AML-193 (cell line): ENCODE measurements at places on chromosomes 11 and 22.
A peak's percentile ranks its signal among the peaks of the same experiment; 100 is the strongest.

- DNase-seq: no peak
Measured at GRCh38 chr22:31950226-31950625, 5.9 kb downstream of the YWHAH start.

- no peak for DNase-seq
Measured at GRCh38 chr22:32880893-32881596, 79.5 kb downstream of the TIMP3 start.

- no peak for DNase-seq
Measured at GRCh38 chr22:39677967-39678366, 107.4 kb downstream of the CACNA1I start.

- DNase-seq: no peak
Measured at GRCh38 chr11:76288166-76288980, 82.1 kb upstream of the WNT11 start.

DNA sequence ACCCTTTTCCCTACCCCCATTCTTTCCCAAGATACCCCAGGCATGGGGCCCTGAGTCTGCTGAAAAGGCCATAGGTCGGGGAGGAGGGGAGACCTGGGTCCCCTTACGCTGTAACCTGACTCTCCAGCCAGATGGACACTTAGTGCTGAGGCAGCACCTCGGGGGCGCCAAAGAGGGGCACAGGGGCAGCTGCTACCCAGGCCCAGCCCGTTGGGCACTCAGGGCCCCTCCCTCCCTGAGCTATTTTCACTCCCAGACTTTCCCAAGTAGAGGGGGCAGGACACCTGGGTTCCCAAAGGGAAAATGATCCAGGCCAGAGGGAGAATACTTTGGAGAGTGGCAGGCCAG lies 933 bp downstream of the ACTN3 start:
- no peak for DNase-seq

DNA sequence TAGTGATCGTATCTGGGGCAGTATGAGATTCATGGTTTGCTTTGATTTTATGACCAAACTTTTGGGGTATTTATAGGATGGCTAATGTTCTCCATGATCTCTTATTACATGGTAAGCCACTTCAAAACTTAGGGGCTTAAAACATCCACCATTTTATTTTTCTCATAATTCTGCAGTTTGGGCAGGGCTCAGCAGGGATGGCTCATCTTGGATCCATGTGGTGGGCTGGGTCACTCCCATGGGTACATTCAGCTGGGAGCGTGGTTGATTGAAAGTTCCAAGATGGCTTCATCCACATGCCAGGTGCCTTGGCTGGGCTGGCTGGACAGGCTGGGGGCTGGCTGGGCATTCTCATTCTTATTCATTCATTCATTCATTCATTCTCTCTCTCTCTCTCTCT lies 30.5 kb upstream of the FGF19 start:
- DNase-seq: no peak

- DNase-seq: no peak
Measured at GRCh38 chr22:30000566-30000965, 79.7 kb upstream of the HORMAD2 start.

DNA sequence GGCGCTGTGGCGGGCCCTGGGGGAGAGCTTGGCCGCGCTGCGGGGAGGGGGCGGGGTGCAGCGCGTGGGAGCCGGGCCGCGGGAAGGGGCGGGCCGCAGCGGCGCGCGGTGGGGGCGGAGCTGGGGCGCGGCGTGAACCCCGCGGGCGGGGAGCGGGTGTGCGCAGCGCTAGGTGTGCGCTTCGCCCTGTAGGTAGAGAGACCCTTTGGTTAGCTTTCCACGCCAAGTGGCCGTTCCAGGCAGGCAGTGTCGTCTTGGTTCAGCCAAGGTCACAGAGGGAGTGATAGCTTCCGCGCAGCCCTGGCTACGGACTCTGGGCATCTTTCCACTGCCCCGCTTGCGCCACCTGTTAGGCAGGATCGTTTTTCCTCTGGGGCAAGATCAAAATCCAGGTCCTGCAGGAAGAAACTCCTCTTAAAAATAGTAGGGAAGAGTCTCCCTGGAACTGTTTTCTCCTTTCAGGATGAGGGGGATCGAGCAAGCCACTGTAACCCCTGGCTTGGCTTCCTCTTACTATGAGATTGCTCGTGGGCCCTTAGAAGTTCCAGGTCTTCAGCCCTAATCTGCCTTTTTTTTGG lies 434 bp downstream of the BANF1 start:
- DNase-seq: no peak

DNA sequence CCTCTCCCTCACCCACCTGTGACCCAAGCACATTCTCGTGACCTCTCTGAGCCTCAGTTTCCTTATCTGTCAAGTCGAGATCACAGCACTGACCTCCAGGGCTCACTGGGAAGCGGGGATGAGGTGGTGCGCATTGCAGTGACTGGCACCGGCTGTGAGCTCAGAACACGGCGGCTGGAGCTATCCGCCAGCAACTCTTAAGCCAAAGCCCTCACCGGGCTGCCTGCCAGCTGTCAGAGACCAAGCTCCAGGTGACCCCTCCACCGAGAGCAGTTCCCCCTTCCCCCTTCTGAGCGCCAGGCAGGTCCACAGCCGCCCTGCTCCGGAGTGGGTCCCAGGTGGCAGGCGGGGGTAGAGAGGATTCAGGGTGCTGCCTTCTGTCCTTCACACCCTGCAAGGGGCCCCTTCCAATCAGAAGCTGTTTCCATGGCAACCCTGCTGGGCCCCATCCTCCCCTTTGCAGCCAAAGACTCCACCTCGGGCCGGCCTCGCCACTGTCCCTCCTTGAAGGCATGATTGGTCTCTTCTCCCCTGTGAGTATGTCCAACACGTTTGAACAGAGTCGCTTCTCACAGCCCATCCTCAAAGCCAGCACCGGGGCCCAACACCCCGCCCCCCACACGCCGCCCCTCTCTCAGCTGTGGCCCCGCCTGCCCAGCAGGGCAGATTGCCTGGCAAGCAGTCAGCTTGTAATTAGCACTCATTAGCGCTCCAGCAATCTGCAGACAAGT lies 98.7 kb downstream of the WNT7B start:
- no peak for DNase-seq

DNA sequence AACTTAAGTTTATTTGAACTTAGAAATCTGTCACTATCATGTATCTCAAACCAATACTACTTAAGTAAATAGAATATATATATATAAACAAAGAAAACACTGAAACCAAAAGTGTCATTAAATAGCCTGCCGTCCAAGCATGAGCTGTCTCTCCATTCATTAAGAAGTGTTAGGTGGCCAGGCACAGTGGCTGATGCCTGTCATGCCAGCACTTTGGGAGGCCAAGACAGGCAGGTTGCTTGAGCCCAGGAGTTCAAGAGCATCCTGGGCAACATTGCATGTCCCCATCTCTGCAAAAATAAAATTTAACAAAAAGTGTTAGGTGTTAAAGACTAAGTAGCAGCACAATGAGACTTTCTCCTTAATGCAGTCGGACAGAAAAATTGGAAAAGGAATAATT lies 14.0 kb downstream of the CD6 start:
- DNase-seq: no peak

- no peak for DNase-seq
Measured at GRCh38 chr22:19641983-19642451, 72.3 kb upstream of the SEPTIN5 start.

GRCh38 chr22:22920910-22921550 lies 33.4 kb downstream of the IGLL5 start:
- DNase-seq: no peak

GRCh38 chr22:36977947-36978660 lies 41.1 kb downstream of the TST start:
- DNase-seq: peak; percentile 84

GRCh38 chr11:127493330-127494022 lies 492.9 kb upstream of the KIRREL3 start:
- DNase-seq: no peak

DNA sequence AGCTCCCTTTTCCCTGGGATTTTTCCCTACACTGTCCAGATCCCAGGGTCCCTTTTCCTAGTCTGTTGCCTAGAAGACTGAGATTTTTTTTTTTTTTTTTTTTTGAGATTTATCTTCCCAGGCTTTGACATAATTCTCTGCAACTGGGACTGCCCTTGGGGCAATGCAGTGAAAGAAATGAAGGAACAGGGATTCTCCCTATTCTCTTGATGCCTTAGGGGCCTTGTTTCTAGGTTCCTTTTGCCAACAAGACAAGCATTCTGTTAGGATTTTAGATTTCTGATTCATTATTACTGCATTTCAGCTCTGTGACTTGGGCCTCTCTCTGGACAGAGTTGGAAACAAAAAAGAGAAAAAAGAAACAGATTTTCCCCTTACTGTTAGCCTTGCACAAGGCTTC lies 47.3 kb downstream of the QSER1 start:
- DNase-seq: no peak

DNA sequence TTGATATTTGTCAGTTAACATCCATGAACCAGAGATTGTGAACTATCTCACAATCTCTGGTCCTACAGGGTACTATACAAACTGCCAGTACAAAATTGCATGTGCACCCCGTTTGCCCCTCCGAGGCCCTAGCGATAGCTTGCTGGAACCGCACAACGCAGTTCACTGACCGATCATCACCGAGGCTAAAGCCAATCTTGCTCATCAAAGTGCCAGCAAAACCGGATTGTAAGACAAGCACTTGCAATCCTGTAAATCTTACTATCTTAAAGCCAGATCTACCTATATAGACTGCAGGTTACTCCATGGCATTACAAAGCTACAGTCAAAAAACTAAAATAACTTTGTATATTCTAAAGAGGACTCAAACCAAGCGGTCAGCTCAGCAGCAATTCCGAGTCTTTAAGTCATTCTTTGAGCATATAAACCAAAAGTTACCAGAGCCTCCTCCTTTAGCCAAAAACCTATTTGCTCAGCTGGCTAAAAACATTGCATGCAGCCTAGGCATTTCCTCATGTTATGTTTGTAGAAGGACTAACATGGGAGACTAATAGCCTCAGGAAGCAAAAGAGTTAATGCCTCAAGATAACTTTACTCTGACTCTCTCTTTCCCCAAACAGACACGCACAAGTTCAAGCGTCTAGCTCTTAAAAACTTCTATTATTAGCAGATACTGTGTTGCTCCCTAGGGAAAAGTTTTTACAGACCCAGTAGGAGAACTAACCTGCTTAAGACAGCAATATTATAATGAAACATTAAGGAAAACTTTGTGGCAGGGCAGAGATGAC lies 30.7 kb upstream of the CPT1A start:
- no peak for DNase-seq

DNA sequence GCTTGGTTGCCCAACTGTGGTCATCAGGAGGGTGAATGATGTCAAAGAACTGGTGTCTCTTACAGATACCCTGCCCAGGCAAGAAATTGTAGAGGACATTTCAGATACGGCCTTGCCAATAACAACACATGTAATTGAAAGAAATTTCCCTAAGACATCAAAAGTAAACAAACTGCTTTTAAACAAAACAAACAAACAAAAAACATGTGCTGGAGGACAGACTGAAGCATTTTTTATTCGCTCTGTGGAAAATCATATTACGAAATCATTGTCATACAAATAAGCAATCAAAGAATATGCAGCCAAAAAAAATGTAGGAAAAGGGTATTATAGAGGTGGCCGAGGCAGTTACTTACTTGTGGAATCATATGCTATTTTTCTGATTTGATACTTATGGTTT lies 52.1 kb upstream of the MYEOV start:
- DNase-seq: no peak

DNA sequence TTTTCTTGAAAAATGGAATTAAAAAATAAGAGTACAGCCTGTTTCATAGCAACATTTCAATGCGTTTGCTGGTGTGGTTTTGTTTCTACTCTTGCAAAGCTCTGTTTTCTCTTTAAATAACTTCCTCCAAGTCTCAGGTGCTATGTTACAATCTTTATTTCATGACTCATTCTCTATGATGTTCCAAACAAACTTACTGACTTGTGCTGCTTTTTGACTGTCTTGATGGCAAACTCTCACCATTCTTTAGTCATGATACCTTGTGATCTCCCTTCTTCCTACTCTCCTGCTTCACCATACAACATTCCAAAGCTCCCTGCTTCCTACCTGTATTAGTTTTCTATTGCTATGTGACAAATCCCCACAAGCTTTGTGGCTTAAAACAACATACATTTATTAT lies 166.1 kb downstream of the C11orf91 start:
- DNase-seq: no peak

- DNase-seq: no peak
Measured at GRCh38 chr22:26581026-26581425, 8.9 kb downstream of the TPST2 start.

DNA sequence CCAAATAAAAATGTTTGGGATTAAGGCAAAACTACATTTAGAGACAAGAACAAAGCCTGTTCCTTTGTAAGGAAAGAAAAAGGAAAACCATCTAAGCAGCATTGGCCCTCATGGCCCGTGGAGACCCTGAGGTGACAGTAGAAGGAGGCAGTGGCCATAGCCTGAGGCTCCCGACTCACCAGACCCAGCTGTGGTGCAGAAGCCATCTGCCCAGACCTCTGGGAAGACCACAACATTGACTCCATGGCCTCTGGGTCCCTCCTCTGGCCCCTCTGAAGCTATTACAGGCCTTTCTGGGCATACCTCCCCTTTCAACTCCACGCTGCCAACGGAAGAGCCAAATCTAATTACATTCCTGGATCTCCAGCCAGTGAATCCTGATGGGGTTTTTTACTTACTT lies 6.4 kb downstream of the PRAME start:
- peak; percentile 8 for DNase-seq

GRCh38 chr22:40512426-40513136 lies 123.9 kb downstream of the MRTFA start:
- DNase-seq: no peak

- no peak for DNase-seq
Measured at GRCh38 chr22:39173787-39174497, 21.5 kb upstream of the CBX7 start.

GRCh38 chr11:131397675-131398074 lies 27.3 kb downstream of the NTM start:
- no peak for DNase-seq

GRCh38 chr11:64767344-64768299 lies 7.8 kb upstream of the PYGM start:
- DNase-seq: peak; percentile 54

- no peak for DNase-seq
Measured at GRCh38 chr22:28143241-28143865, 224.3 kb upstream of the PITPNB start.

DNA sequence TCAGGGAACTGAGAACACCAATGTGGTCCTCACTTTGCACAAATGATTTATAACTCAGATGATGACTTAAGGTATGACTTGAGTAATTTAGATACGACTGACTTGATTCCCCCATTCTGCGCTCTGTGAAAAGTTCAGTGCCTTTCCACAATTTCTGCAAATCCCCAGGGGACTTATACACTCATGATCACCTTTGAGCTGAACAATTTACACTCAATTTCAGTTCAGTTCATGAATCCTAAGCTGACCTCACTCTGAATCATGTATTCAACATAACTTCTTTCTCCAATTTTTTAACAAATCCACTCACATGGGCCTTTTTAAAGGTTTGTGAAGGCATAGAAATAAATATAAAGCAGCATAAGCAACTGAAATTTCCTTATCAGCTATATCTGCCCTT lies 274.2 kb downstream of the FAM76B start:
- no peak for DNase-seq

GRCh38 chr22:27989758-27990450 lies 70.8 kb upstream of the PITPNB start:
- no peak for DNase-seq
